T follicular helper cell (primary cell): ENCODE measurements at places on chromosomes 2 and 18.

- no peak for DNase-seq
These were observed 19.8 kb upstream of the GPR55 start for GRCh38 chr2:230944757-230945372.

DNA sequence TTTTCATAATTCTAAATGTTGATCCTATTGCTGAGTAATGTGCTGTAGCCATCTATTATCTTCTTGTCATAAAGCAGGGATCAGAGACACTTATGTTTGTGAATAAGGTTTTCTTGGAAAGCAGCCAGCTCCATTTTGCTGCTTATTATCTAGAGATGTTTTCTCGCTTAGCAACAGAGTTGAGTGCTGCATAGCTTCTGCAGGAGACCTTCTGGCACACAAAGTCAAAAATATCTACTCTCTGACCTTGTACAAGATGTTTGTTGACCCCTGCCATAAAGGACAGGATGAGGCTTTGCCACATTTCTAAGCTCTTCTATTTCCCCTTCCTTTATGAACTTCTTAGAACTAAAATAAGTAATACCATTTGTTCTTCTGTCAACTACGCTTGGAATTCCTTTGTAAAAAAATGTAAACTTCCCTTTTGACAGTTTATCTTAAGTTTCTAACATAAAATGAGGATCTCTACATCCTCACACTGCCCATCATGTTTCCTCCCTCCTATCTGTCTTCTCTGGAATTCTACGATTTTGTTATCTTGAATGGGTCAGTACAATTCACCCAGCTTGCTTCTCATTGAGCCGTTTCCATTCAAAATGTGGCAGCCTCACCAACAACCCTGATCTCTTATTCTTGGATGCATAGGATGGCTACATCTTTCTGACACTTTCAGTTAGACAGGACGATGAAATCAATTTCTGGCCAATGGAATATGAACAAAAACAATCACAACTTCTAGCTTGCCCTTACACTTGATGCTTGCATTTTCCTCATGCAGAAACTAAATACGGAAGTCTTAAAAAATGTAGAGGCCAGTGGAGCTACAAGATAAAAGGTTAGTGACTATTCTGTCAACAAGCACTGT, 1377.0 kb downstream of the SUCLG1 start:
- DNase-seq = no peak

GRCh38 chr2:18454692-18455235, 105.7 kb downstream of the RDH14 start:
- DNase-seq = no peak

DNA sequence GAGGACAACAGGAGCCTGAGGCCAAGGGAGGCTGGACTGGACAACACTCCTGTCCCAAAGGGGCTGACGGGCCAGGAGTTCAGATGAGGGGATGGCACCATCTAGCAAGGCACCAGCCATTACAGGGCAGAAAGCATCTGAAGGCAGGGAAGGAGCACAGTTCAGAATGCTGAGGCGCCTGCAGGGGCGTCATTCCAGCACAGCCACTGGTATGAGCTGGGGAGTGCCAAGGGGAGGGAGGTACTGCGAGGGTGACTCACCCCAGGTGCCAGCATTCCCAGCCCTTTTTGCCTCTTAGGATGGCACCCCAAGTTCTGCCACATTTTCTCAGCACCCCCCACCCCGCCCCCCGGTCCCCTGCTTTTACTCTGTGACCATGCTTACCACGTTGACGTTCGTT, 129.8 kb upstream of the EPAS1 start:
- DNase-seq = no peak

DNA sequence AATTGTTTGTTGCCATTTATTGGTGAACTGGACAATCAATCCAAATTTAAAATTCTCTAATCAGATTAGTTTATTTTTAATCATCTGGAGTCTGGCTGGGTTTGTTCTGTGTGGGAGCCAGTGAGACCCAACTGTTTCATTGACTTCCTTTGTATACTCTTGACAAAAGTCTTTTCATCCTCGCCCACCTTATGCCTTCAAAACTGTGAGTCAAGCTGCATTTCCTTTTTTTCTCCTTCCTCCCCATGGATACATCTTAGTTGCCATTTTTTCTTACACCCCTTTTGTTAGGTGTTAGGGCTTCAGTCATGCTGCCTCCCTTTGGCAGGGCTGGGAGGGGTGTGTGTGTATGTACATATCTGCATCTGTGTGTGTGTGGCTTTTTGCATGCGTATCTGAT, 117.6 kb downstream of the PRKCE start:
- DNase-seq = no peak

GRCh38 chr2:231373184-231373583, 22.3 kb upstream of the B3GNT7 start:
- DNase-seq = no peak

DNA sequence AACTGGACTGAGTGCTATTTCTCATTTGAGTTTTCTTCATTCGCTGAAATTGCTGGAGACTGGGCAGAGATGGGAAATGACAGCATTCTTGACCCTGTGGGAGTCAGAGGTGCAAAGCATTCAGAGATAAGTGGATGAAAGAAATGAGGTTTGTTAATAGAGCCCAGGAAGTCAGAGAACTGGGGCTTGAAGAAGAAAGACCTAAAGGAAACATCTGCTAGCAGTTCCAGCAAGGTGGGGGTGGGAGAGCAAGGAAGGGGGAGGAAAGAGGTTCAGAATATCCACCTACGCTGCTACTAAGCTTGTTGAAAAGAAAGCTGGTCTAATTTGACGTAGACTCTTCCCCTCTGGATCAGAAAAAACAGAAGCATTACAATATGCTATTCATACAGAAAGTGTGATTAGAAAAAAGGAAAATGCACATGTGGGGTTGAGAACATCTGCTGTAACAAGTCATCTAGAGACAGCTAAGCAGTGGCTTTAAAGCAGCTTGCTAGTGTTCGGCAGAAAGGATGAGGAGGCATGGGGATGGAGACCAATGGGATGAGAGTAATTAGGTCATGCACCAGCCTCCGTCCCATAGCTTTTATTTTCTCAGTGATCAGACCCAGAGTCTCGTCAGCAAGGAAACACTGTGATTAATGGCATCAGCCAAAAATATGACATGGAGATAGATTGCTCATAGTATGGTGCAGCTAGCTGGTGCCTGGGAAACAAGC, 29.7 kb downstream of the NAB1 start:
- DNase-seq = no peak
